ENCODE measurements at places on chromosomes 2 and 18. TPM values are rescaled to one million over a fixed set of nuclear protein-coding genes. Genes with fewer than 3 reads are reported as not detected.

CLASP1 gene
- 61.0 TPM for total RNA-seq

PDE1A gene
- 1.7 TPM for total RNA-seq

UGT1A4 gene
- total RNA-seq, result not detected

DNMT3A gene
- total RNA-seq, result 23.2 TPM

PROKR1 gene
- total RNA-seq, result not detected

LCT gene
- total RNA-seq, result not detected

SP5 gene
- under 0.01 TPM for total RNA-seq

NAT8 gene
- total RNA-seq, result not detected

PAX3 gene
- total RNA-seq, result not detected

CD226 gene
- under 0.01 TPM for total RNA-seq

ABHD1 gene
- not detected for total RNA-seq

SERPINB11 gene
- not detected for total RNA-seq

ALPI gene
- total RNA-seq, result not detected

DCAF17 gene
- total RNA-seq, result 18.1 TPM

SLC4A5 gene
- total RNA-seq, result 0.65 TPM

RAMP1 gene
- not detected for total RNA-seq

SPIRE1 gene
- 37.7 TPM for total RNA-seq

EML6 gene
- 0.65 TPM for total RNA-seq

Measured in vein endothelial cell (primary cell).